ENCODE measurements at places on chromosomes 2 and 18.
A peak's percentile ranks its signal among the peaks of the same experiment; 100 is the strongest.

DNA sequence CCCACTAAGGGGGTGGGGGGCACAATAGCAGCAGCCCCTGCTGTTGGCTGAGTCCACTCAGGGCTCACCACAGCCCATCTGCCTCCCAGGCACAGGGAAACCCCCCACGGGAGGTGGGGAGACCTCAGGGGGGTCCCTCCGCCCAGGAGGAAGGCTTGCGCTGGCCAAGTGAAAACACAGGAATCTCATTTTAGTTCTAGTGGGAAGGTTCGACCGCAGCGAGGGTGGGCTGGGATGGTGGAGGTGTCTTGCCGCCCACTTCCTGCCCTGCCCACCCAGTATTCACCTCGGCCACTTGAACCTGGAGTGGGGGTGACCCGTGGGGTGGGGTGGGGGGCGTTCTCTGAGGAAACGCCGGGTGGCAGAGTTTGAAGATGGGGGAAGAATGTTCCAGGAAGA lies 6.9 kb upstream of the BOK start:
- no peak for DNase-seq

GRCh38 chr2:205501826-205502225 lies 180.5 kb upstream of the NRP2 start:
- no peak for DNase-seq

GRCh38 chr18:62060820-62061219 lies 126.0 kb downstream of the PIGN start:
- DNase-seq = no peak

- no peak for DNase-seq
Observed at GRCh38 chr2:236646441-236646840, 76.8 kb downstream of the ACKR3 start.

GRCh38 chr18:61237529-61237928 lies 95.7 kb upstream of the CDH20 start:
- DNase-seq = no peak

DNA sequence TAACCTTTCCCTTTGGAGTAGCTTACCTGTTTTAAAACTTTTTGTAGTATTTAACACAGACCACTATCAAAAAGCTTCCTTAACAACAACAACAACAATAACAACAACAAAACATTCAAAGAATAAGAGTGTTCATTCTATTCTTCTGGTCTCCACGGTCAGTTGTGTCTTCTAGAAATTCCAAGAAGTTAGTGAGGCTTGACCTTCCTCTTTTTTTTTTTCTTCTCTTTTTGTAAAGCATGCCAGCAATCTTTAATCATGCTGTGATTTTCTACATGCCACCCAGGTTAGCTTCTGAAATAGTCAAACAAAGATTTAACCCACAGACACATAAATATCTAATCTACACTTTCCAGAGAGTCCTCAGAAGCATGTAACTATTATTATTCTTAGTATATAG lies 28.4 kb upstream of the KLHL14 start:
- no peak for DNase-seq

- DNase-seq = no peak
Observed at GRCh38 chr2:190202604-190203003, 117.0 kb downstream of the HIBCH start.

DNA sequence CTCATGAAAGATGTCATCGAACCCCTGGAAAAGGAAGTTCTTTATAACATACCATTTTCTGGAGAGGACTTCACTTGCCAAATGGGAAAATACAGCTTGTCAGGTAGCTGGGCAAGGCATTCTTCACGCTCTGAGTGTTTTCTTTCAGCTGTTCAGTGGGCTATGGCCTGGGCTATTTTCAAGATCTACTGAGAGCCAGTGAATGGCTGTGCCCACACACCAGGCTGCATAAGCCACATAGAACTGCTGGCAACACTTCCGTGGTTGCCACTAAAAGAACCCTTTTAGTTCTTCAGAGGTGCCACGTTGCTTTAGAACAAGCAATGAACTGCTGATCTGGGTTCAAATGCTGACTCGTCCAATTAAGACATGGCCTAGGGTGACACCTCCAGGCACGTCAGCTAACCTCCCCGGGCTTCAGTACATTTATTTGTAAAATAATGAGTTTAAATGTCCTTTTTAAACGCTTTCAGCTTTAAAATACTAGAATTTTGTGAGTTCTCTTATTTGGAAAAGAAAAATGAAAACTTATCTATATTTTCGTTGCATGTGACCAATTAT lies 36.6 kb upstream of the GORASP2 start:
- no peak for DNase-seq

DNA sequence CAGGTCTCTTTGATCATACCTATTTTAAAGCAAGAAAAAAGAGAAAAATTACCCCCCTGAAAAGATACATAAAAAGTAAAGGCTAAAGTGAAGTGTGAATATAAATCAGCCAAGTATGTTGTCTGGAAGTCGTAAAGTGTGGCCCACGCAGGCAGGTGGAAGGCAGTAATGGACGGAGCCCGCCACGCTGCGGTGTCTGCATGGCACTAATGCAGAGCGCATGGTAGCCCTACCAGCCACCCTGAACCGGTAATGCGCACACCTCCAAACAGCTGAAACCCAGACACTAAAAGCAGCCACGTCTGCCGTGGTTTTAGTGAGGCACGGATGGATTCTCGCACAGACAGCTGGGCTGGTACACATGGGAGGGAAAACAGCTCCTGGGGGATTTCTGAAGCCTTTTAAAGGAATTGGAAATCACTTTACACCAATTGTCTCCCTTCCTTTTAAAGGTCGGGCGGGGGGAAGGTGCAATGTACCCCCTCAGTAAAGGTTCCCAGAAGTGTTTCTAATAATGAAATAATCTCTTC lies 615.2 kb downstream of the CNTNAP5 start:
- DNase-seq = no peak

- DNase-seq = no peak
Observed at GRCh38 chr18:34097312-34097711, 127.4 kb downstream of the NOL4 start.

DNA sequence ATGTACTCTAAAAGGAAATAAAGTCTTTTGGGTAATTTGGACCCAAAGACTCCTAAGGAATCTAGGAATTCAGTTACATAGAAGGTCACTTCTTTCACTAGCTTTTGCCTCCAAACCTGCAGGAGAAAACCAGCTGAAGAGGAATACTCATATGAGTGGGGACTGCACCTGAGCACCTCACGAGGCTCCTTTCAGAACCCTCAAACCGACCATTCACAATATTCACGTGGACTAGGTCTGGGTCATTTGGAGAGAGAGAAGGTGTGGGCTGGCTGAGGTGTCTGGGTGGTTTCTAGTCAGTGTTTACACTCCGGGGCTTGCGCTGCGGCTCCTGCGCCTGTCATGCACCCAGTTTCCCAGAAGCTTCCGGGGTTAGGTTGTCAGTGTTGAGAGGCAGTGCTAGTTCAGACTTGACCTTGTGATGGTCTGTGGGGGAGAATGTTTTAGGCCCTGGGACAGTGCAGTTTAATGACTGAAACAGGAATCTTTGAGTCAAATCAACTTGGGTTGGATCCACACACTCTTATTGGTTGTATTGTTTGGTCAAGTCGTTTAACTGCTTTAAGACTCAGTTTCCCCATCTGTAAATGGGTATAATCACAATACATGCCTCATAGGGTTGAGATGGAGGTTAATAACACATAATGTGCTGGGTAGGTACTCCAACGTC lies 78.4 kb downstream of the LIMS1 start:
- peak; percentile 71 for DNase-seq

DNA sequence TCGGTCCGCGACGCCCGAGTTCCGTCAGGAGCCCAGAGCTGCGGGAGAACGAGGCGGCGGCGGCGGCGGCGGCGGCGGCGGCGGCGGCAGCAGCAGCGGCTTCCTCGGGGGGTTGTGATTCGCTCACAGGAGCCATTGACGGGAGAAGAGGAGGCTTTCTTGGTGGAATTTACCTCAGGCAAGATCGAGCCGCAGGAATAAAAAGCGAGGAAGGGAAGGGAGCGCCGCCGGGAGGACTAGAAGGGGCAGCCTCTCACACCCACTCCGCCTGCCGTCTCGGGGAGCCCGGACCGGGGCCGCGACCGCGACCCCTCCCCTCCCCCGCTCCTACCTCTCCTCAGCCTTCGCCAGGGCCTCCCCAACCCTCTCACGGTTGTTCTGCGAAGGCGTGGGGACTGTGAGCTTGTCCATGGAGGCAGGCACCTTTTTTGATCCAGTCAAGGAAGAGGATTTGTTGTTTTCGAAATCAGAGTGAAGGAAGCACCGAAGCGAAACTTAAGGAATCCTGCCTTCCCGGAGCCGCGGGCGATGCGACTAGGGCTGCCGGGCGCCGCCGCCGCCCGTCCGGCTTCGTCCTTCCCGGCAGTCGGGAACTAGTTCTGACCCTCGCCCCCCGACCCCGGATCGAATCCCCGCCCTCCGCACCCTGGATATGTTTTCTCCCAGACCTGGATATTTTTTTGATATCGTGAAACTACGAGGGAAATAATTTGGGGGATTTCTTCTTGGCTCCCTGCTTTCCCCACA lies 506 bp downstream of the BMPR2 start:
- no peak for DNase-seq

- no peak for DNase-seq
Observed at GRCh38 chr2:123061534-123061933, 963.6 kb upstream of the CNTNAP5 start.

DNA sequence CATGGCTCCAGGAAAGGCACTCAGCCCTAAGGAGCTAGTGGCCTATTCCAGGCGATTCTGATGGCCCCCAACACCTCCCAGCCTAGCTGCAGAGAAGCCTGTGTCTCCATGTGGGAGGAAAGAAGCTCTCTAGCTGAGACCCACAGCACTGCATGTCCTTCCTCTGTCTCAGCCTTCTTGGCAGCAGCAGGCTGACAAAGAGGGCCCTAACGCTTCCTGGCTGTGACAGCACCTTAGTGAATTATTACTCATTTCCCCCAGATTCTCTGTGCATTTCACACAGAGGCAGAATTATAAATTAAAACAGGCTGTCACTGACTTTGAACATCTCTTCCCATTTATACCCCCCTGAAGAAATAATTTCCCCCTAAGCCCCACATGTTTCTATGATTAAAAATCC lies 206.8 kb downstream of the CLIP4 start:
- no peak for DNase-seq

DNA sequence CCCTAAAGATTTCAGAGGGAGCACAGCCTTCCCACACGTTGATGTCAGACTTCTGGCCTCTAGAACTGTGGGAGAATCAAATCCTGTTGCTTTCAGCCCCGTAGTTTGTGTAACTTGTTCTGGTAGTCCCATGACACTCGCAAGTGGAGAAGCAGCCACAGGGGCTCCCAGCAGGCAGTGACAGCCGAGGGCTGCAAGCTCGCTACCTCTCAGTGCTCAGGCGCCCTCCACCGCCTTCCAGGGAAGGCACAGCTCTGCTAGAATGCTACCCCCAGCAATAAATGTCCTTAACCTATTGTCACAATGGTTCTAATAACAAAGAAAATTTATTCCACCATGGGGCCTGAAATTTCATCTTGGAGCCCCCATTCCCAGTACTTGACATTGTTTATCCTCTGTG lies 143.1 kb upstream of the ZNF236 start:
- DNase-seq = no peak

- DNase-seq = no peak
Observed at GRCh38 chr2:234556848-234557573, 60.1 kb upstream of the ARL4C start.

- peak; percentile 48 for DNase-seq
Observed at GRCh38 chr18:75247611-75248421, 37.2 kb downstream of the TSHZ1 start.

DNA sequence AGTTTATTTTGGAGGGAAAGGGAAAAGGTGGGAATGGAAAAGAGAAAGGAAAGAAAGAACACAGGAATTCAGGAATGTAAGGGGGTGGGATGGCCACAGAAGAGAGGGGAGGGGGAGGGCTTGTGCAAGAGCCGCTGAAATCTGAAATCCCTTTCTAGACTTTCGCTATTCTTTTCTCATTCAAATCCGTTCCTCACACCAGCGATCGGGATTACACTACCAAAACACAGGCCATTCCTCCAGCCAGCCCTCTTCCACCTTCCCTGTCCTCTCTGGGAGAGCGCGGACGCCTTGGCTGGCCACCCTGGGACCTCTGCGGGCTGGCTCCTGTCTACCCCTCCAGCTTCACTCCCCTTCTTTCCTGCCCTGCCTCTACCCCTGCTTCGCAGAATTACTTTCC lies 102.3 kb downstream of the CDCA7 start:
- no peak for DNase-seq

DNA sequence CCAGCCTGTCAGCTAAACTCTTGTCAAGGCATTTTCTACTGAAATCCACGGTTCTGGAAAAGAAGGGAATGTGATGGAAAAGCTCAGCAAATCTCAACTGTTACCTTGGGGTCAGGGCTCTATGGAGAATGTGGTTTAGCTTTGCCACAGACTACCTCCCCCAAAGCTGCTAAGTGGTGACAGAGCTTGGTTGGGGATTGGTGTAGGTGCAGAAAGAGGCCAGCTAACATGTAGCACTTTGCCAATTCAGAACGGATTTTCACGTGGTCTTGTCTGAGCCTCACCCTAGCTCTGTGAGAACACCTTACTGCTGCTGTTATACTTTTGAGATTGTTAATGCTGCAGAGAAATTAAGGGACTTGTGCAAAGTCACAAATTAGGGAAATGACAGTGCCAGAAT lies 331.1 kb downstream of the RND3 start:
- DNase-seq = no peak

DNA sequence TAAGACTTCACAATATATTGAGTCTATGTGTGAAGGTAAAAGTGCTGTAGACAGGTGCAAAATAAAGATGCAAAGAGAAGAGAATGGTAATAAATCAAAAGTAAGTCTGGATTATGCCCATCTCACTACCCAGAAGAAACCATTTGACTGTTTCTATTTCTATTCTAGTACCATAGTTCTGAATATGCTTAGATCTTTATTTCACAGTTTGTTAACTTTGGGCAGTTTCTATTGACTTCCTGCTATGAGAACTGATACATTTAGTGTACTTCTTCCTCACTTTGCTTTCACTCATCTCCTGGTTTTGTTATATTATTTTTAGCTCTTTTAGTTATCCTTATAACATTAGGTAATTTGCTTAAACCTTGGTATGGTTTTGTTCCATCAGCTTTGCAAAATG lies 94.9 kb downstream of the HS1BP3 start:
- no peak for DNase-seq

- DNase-seq = peak; percentile 9
Observed at GRCh38 chr18:12485479-12486105, 77.9 kb downstream of the PRELID3A start.

GRCh38 chr2:7803515-7803914 lies 878.3 kb upstream of the ID2 start:
- DNase-seq = no peak

DNA sequence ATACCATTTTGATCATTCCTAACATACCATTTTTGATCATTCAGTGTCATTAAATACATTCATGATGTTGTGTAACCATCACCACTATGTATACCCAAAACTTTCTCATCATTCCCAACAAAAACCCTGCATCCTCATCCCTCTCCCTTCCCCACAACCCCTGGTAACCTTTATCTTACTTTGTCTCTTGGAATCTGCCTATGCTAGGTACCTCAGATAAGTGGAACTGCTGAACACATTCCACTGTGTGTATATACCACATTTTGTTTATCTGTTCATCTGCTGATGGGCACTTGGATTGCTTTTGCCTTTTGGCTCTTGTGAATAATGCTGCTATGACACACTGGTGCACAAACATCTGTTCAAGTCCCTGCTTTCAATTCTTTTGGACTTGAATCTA lies 83.8 kb upstream of the TFCP2L1 start:
- DNase-seq = no peak

- DNase-seq = no peak
Observed at GRCh38 chr2:154189953-154190352, 318.2 kb downstream of the GALNT13 start.

- no peak for DNase-seq
Observed at GRCh38 chr18:44054514-44054913, 626.2 kb upstream of the SETBP1 start.

- DNase-seq = peak; percentile 46
Observed at GRCh38 chr2:230668939-230669303, 43.7 kb upstream of the CAB39 start.

- DNase-seq = no peak
Observed at GRCh38 chr2:37916512-37917082, 8.5 kb upstream of the RMDN2 start.
